PC-9 (cell line): ENCODE measurements at places on chromosomes 5 and 9. TPM values are rescaled to one million over a fixed set of nuclear protein-coding genes. Genes with fewer than 3 reads are reported as not detected.

DNA sequence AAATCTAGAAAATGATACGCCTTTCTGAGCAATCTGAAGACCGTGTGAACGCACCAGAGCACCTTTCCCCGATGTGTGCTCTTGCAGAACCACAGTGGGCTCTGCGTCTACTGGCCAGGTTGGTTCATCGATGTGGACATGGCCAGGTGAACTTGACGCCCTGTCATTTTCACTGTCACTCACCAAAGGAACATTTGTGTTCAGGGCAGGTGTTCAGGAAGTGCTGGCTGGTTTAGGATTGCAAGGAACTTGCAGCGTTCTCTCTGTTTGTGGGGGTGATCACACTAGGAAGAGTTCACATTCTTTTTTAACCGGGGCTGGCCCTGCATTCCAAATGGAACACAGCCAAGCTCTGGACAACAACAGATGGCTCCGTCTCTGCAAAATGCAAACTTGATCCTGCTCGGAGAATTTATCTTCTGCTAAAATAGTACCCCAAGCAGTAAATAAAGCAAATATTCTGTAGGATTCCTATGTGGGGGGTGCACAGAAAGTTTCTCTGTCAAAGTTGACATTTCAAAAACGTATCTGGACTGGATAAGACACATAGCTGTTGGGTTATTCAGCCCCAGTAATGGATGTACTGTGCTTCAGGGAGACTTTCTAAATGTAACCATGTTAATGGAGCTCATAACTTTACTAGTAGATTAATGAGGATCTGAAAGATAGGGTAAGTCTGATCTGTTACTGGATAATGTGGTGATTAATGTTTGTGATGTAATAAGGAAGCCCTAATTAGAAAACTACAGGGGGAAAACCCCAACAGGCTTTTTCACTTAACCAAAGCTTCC is 45.7 kb upstream of the FANCC start:
- H3K36me3 ChIP-seq, result no peaks in the 10 kb centered on the region
- H3K27ac ChIP-seq, result no peak overlapping the region
- no peak overlapping the region for H3K4me3 ChIP-seq
- H3K27me3 ChIP-seq, result no peaks in the 10 kb centered on the region

The PCDHB2 gene
- total RNA-seq, result 2.8 and 4.0 TPM in 2 replicates

The PLPP6 gene
- 4.9 and 5.9 TPM in 2 replicates for total RNA-seq

GRCh38 chr5:177066224-177066623 is 20.5 kb upstream of the FGFR4 start:
- no peak for DNase-seq
- H3K4me3 ChIP-seq, result no peak overlapping the region
- no peaks in the 10 kb centered on the region for H3K27me3 ChIP-seq
- no peak overlapping the region for H3K27ac ChIP-seq

The DPH7 gene
- 48.5 and 52.2 TPM in 2 replicates for total RNA-seq

DNA sequence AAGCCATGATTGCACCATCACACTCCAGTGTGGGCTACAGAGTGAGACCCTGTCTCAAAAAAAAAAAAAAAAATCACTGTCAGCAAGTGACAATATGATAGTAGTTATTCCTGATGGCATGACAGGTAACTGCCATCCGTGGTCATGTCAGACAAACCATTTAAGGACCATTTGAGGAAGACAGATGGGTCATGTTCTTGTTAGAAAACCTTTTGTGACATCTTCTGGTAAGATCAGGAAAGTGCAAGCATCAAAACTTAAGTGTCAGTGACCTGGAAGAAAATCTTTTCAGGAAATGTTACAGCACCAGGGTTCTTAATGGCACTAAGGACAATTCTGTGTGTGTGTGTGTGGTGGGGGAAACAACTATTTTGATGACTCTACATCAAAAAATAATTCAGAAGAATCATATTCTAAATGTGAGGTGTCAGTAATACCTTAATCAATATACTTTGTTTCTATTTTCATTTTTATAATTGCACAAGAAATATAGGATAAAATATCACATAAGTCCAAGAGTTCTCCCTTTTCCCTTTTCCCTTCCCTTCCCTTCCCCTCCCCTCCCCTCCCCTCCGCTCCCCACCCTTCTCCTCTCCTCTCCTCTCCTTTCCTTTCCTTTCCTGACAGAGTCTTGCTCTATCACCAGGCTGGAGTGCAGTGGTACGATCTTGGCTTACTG is 17.8 kb downstream of the SLC38A9 start:
- no peaks in the 10 kb centered on the region for H3K27me3 ChIP-seq
- H3K4me1 ChIP-seq, result no peaks in the 10 kb centered on the region
- no peak overlapping the region for H3K27ac ChIP-seq
- H3K36me3 ChIP-seq, result 0 out of 2 replicates have a peak, but pooled peaks cover 3% of the 10 kb centered on the region

The PGM5 gene
- total RNA-seq, result not detected in 2 replicates

GRCh38 chr9:3962496-3962895 is 337.4 kb downstream of the GLIS3 start:
- no peak overlapping the region for H3K4me3 ChIP-seq
- no peak for DNase-seq
- H3K27me3 ChIP-seq, result no peaks in the 10 kb centered on the region
- H3K27ac ChIP-seq, result no peak overlapping the region
- H3K36me3 ChIP-seq, result no peaks in the 10 kb centered on the region

- DNase-seq, result no peak
- H3K27me3 ChIP-seq, result no peaks in the 10 kb centered on the region
- H3K4me1 ChIP-seq, result no peaks in the 10 kb centered on the region
These were observed 13.2 kb downstream of the SEMA4D start for GRCh38 chr9:89484475-89485404.

DNA sequence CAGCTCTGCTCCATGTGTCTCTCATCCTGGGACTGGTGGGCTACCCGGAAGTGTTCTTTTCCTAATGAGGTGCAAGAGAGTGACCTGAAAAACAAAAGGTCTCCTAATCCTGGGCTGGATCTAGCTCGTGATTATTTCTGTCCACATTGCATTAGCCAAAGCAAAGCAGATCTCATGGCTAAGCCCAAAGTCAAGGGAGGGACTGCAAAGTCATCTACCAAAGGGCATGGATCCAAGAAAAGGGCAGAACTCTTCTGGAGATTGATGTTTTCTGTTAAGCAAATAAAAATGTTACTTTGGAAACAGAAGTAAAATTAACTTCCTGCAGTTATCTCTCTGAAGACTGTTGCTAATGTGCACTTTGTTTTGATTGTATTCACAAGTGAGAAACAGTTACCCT is 225.2 kb downstream of the CFAP90 start:
- 0 out of 2 replicates have a peak, but pooled peaks cover 8% of the 10 kb centered on the region for H3K27me3 ChIP-seq
- no peaks in the 10 kb centered on the region for H3K4me1 ChIP-seq
- DNase-seq, result no peak
- H3K36me3 ChIP-seq, result no peaks in the 10 kb centered on the region
- no peak overlapping the region for H3K4me3 ChIP-seq
- H3K27ac ChIP-seq, result no peak overlapping the region

GRCh38 chr9:78714576-78714975 is 417.7 kb downstream of the PSAT1 start:
- H3K4me1 ChIP-seq, result no peaks in the 10 kb centered on the region
- no peaks in the 10 kb centered on the region for H3K36me3 ChIP-seq
- no peak for DNase-seq
- H3K4me3 ChIP-seq, result no peak overlapping the region
- 0 out of 2 replicates have a peak, but pooled peaks cover 2% of the 10 kb centered on the region for H3K27me3 ChIP-seq

The TMEM252 gene
- total RNA-seq, result not detected in 2 replicates

The SLC6A3 gene
- not detected in 2 replicates for total RNA-seq
